Stimulated activated CD8-positive, alpha-beta memory T cell treated with anti-CD3 and anti-CD28 coated beads, Interleukin-4, amount 100 ng/mL, for 4 hours (primary cell): ENCODE measurements at places on chromosomes 2 and 18.

GRCh38 chr18:79384834-79385233 lies 10.9 kb upstream of the NFATC1 start:
- no peak for DNase-seq

DNA sequence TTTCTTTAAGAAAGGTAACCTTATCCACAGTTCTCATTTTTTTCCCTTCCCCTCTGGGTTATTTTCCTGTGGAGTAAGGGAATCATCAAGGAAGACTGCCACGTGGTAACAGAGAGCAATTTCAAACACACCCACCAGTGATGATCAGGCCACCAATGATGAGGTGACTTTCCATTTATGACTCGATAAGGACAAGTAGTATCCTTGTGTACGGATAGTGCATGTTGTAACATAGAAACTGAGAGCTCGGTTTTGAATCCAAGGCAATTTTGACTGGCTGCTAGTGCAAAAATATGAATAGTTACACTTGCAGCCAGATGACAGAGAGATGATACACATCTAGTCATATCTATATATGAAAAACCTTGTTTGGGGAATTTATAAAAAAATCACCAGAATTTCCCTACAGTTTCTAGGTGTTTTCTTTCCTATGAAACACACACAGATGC lies 143.6 kb upstream of the TCF4 start:
- DNase-seq: no peak

DNA sequence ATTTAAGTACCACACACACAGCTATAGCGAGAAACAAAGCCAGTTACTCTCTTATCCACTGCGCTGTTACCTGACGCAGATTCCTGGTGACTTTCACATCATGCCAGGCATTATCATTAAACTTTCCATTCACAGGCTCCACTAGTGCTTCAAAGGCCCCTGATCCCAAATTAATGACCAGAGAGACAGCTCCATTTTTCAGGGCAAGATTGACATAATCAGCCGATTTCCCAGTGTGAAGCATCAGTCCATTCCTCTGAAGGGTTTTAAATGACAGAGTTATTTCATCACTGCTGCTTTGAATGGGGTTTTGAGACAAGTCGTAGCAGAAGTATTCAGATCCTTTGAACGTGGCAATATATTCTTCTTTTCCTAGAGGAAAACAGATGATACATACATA lies 408.7 kb downstream of the NRXN1 start:
- no peak for DNase-seq

- DNase-seq: no peak
Observed at GRCh38 chr2:85257359-85257969, 70.3 kb downstream of the TGOLN2 start.

DNA sequence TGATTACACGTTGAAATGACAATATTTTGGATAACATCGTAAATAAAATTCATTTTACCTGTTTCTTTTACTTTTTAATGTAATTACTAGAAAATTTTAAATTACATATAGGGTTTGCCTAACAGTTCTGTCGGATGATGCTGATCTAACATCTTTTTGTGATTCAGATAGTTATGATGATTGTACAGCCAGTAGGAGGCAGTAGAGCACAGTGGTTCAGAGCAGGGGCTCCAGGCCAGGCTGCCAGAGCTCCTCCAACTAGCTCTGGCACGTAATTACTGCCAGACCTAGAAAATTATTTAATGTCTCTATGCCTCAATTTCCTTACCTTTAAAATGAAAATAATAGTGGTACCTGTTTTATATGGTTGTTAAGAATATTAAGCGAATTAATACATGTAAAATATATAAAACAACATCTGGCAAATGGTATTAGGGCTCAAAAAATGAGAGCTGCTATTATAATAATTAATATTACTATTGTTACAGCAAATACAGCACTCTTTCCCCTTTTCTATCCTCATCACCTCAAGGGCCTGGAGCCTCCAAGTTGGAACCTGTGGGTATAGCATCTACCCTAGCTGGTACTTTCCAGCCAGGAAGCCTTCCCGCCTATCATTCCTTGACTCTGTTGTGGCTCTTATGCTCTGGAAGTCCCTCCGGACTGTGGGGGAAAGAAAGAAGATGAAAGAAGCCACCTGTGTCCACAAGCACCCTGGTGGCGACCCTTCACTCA lies 47.7 kb upstream of the PLA2R1 start:
- no peak for DNase-seq

DNA sequence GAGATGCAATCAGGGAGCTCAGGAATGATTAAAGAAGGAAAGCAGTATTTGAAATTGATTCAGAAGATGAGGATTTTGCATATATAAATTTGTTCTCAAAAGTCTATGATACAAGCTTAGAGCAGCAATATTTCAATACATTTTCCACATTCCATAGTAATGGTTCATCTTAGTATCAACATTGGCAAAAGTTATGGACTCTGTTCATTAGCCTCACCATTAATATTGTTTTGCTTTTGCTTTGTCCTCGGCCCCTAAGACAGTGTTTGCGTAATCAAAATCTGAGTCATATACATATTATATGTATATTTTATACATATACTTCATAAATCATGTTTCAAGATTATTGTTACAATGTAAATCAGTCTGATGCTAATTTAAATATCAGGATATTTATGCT lies 176.6 kb downstream of the CNTNAP5 start:
- no peak for DNase-seq

DNA sequence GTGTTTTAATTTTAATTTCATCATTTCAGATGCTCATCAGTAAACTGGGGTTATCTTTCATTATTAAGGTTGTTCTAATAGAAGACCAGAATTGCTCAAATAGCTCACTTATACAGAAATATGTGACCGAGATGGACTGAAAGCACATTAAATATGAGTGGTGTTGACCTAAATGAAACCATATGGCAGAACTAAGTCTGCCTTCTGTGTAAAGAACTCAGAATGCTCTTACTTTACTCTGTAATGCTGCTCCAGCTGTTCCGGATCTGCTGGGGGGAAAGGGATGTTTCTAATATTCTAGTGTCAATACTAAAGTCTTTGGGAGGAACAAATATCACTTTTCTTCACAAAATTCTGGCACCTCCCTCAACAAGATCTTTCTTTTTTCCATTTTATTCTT lies 131.0 kb downstream of the DPP4 start:
- DNase-seq: no peak

- DNase-seq: no peak
Observed at GRCh38 chr2:207833251-207833751, 63.6 kb upstream of the FZD5 start.

- DNase-seq: no peak
Observed at GRCh38 chr2:88669482-88670214, 21.8 kb upstream of the RPIA start.

- no peak for DNase-seq
Observed at GRCh38 chr2:83827618-83828017, 631.5 kb downstream of the SUCLG1 start.

DNA sequence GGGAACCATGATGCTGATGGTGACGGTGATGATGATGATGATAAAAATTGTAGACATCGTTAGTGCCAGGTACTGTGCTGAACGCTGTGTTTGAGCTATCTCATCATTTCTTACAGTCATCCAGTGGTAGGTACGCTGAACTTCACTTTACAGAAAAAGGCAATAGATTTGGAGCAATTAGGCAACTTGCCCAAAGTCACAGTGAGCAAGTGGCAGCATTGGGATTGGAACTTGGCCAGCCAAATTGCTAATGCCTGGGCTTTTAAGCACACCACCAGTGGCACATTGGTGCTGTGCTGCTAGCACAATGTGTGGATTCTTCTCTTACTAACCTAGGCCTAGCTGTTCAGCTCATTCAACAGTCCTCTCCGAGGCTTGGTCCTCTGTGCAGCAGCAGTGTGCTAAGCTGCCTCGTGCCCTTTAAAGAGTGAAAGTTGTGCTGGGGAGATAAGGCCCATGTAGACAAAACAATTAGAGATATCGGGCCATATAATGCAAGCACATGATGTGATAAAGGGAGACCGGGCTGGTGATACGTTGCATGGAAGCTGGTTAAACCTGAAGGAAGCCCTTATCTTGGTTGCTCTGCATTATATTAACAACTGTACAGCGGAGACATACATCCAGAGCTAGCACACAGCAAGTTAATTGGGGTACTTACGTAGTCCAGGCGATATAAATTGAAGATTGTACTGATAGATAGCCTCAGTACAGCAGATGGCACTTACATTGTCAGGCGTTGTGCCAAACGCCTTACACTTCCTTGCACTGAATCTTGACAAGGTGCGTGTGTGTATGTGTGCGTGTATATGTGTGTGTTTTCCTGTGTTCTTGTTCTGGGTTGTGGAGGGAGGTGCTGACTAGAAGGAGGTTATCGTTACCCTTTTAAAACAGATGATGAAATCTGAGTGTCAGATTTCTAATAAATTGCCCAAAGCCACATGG lies 28.4 kb downstream of the HK2 start:
- no peak for DNase-seq

DNA sequence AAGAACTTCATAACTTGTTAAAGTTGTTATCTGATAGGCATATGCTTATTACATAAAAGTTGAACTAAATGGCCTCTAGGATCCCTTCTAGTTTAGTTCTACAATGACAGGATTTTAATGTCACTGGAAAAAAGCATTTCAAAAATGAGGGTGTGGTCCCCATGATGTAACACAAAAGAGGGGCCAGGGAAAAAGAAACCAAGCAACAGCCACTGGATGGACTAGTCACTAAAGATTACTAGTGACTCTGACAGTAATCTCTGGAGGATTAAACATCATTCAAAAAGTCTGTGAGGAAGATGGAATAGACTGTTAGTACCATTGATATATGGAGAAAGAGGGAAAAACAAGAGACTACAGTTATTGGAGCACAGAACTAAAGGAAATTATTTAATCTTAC lies 22.6 kb downstream of the SEPTIN10 start:
- no peak for DNase-seq

- DNase-seq: no peak
Observed at GRCh38 chr2:221492636-221493035, 79.5 kb downstream of the EPHA4 start.

GRCh38 chr2:95530734-95531133 lies 46.2 kb upstream of the TRIM43B start:
- no peak for DNase-seq

GRCh38 chr2:238854246-238854645 lies 6.4 kb downstream of the TWIST2 start:
- no peak for DNase-seq

DNA sequence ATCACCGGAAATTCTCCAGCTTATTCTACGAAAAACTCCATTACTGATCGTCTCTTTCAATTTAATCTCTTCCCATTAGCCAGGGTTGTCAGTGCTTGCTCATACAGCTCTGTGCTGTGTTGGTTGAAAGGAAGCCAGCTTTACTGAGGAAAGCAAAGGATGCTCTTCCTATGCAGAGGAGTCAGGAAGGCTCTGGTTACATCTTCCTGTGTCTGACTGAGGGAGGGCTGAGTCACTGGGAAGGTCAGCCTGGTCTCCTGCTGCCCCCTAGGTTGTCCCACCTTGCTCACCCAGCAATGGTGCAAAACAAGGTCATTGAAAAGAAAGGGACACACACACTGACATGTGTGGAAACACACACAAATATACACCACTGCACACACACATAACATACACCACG lies 975.6 kb downstream of the DCDC2C start:
- DNase-seq: no peak

- DNase-seq: no peak
Observed at GRCh38 chr2:84212611-84213314, 246.3 kb downstream of the SUCLG1 start.

DNA sequence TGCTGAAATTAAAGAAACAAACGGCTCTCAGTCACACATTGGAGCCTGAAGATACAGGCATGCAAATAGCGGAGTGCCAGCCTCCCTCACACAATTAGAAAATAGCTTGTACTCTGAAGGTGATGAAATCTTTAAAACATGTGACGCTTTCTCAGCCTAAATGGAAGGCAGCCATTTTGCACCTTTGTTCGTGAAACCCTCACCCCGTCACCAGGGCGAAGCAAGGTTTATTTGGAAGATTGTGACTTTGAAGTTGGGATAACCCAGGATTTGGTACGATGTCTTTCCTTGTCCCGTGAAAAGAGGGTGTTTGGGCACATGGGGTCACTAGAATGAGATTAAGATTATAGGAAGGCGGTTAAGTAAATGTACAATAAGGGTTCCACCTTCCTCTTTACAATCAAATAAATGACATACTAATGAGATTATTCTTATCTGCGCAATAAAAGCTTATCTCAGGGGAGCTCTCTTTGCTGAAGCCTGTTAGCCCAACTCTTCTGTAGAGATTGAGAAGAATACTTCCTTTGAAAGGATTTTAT lies 4.2 kb downstream of the SH3BP4 start:
- no peak for DNase-seq

DNA sequence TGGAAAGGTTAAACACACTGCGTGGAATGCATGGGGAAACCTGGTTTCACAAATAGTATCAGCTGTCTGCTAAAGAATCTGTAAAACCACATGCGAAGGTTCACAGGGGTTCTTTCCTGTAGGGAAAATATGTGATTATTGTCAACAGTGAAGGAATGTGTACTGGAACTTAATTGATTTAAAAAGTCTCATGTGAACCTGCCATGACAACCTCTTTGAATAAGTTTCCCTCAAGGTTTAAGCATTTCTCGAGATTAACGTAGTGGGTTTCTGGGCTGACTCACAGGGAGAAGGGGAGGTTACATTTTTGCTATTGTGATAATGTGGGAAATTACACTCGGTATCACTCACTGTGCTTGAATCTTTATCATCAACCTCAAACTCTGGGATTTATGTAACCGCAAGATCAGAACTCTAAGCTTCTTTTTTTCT lies 28.2 kb upstream of the IL1R1 start:
- no peak for DNase-seq

- DNase-seq: no peak
Observed at GRCh38 chr18:26504831-26505230, 43.5 kb downstream of the KCTD1 start.

DNA sequence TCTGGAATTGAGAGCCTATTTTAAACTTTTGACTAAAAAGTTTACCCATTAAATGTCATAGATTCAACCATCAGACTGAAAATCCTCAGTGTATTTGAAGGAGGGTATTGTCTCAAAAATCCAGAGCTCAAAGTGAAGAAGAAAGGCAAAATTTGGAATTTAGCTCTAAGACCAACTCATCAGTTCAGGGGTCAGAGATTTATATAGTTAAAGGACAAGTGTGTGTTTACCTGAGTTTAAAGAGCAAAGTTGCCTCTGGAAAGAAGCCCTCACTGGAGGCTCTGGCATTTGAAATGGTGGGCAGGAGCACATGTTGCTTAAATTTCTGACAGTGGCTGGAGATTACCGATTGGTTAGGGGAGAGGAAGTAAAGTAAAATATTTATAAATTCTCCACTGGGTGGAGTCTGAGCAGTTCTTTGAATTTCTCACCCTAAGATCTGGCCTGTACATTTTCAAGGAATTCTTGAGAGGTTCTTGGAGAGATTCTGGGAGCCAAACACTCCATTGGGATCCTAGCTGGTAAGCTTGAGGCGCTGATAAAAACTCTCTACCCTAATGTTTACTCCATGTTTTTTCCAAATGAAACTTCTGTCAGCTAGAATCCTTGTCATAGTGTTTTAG lies at the start of gene KYNU:
KYNU (plus strand) TSS at position 449 of the 623 bp plus-strand sequence. CDS start 7,704 bp downstream, outside the sequence.
- DNase-seq: no peak

- no peak for DNase-seq
Observed at GRCh38 chr2:133371286-133371685, 197.0 kb downstream of the NCKAP5 start.

- no peak for DNase-seq
Observed at GRCh38 chr2:101200676-101201075, 49.5 kb upstream of the TBC1D8 start.
